Right ventricle myocardium inferior (tissue), 1 donor: ENCODE measurements at places on chromosomes 12 and 14. TPM values are rescaled to one million over a fixed set of nuclear protein-coding genes. Genes with fewer than 3 reads are reported as not detected.

GRCh38 chr14:68532496-68532895 is 260.4 kb downstream of the ZFP36L1 start:
- no peak for DNase-seq

- DNase-seq, result no peak
Observed at GRCh38 chr12:111410431-111411184, 4.9 kb downstream of the SH2B3 start.

GRCh38 chr14:50410921-50411320 is 14.2 kb upstream of the CDKL1 start:
- DNase-seq, result no peak

- DNase-seq, result no peak
Observed at GRCh38 chr12:132396657-132397056, 67.3 kb upstream of the GALNT9 start.

DNA sequence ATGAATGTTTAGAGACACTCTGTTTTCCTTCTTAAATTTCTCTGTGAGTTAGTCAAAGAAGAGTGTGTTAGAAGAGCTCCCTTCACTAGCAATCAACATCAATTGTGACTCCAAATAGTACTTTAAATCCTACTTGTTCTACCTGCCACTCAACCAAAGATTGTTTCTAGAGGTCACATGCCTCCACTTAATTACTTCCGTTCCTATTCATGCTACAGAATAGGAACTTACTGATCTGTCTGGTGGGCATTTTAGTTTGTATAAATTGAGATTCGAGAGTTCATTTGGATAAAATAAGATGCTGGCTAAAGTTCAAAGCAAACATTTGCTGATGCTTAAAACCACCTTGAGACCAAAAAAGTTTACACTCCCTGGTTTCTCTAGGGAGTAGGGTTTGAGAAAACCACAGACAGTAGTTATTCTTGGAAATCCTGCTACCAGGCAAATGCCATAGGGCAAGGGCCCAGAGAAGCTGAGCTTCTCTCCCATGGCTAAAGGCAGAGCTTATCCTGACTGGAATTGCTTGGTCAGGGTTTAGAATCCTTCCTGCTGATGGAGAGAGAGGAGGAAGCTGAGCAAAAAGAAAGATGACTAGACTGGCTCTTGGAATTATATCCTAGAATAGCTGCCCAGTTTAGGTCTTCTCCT is 389.6 kb upstream of the ATP2B1 start:
- DNase-seq, result no peak

GRCh38 chr12:57219993-57220754 is 3.6 kb downstream of the NXPH4 start:
- DNase-seq, result no peak

GRCh38 chr12:43964961-43965360 is 129.1 kb downstream of the TMEM117 start:
- no peak for DNase-seq

- DNase-seq, result no peak
Observed at GRCh38 chr12:49733219-49734017, 7.9 kb upstream of the TMBIM6 start.

GRCh38 chr12:30286345-30286926 is 409.2 kb downstream of the IPO8 start:
- no peak for DNase-seq

DNA sequence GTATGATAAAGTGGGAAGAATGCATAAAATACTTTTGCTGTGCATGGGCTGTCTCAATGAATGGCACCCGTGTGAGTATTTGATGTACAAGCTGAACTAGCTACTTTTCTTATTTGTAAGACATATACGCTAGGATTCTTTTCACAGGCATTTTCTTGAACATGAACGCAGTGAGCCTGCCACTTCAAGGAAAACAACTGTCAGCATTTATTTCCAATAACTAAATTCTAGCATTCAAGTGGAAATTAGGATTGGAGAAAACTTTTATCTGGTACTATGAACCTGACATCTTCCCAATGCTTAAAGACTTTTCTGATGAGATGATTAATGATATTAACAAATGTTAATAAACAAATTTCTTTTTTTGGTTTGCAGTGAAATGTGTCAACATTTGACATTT is 45.7 kb downstream of the UTP20 start:
- DNase-seq, result no peak

GRCh38 chr12:26691234-26691970 is 141.6 kb downstream of the ITPR2 start:
- no peak for DNase-seq

GRCh38 chr12:95787274-95787818 is 3.2 kb downstream of the NTN4 start:
- no peak for DNase-seq

DNA sequence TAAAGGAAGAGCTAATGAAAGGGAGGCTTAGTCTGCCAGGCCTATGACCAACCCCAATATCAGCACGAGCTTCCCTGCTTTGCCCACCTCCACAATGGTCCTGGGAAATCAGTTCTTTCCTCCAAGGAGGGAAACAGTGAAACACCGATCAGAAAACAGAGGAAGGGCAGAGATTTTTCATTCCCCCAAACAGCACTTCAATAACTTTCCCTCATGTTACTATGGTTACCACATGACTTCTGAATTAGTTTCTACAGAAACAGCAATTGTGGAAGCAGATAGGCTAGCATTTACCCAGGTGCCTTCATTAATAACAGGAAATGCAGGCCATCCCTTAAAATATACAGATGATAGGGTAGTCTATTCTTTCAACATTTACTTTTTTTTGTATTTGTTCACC is 35.9 kb downstream of the TRIM9 start:
- no peak for DNase-seq

DNA sequence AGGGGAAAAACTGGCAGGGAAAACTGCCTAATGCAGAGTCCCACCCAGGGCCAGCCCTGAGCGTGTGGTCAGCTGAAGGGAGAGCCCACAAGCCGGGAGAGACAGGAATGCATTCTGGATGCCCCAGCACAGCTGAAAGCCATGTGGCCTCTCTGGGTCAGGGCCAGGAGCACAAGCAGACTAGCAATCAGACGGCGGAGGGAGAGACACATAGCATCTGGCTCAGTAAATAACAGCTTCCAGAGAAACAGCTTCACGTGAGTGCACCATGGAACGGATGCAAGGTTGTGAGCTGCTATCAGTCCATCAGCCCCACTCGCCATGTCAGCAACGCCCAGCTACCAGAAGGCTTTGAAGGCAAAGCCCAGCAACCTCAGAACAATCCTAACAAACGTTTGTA is 28.2 kb upstream of the TMEM106C start:
- DNase-seq, result peak; percentile 78

GRCh38 chr12:20624718-20625117 is 70.4 kb upstream of the SLCO1C1 start:
- DNase-seq, result no peak

The SLCO1A2 gene
- not detected for total RNA-seq

The FGF6 gene
- total RNA-seq, result not detected

The TMED10 gene
- 280 TPM for total RNA-seq
